ENCODE measurements at places on chromosomes 4 and X.

DNA sequence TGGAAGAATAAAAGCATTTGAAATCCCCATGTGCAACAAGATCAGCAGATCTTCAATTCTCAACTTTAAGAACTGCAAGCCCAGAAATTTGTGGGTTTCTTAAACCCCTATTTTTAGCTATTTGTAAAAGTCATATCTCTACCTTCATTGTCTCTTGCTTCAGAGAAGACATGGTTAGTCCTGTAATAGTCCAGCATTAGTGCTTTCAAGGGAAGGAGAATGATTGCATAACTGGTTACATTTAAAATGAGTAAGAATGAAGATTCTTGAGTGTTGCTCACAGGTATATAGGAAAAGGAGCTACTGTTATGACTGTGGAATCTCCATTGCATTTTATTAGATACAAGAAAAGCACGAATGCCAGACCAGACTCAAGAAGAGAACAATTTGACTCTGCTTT is 84.0 kb downstream of the CCSER1 start:
- no peak for DNase-seq

- DNase-seq: no peak
These were observed 9.1 kb downstream of the GRPEL1 start for GRCh38 chr4:7058792-7059191.

DNA sequence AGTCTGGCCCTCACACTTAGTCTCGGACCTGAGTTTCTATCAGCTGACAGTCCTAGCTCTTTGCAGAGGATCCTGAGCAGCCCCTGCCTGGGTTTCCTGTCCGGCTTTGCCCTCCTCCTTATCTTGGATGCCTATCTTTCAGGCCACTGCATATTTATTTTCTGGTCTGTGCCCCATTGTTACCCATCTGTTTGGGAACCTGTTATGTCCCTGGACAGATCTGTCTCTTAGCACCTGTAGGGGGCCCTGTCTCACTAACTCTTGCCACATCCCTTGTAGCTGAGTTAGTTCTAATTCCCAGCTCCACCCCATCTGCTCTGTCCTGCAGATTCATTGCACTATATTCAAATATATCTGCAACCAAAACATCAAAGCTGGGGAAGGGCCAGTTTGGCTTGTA is 514.9 kb upstream of the LCORL start:
- DNase-seq: no peak

DNA sequence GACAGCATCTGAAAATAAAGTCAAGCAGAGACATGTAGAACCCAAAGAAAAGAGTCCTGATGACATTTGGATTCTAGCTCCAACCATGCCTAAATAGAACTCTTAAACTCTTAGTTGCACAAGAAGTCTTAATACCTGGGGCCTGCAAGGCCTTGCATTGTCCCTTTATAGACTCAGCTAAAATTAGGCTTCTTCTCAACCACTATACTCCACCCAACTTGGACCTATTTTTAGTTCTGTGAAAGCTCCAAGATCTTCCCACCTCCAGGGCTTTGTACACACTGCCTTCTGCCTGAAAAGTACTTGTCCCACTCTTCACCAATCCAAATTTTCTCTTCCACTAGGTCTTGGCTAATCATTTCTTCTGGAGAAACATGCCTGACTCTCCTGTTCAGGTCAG is 36.5 kb downstream of the PLK4 start:
- no peak for DNase-seq

DNA sequence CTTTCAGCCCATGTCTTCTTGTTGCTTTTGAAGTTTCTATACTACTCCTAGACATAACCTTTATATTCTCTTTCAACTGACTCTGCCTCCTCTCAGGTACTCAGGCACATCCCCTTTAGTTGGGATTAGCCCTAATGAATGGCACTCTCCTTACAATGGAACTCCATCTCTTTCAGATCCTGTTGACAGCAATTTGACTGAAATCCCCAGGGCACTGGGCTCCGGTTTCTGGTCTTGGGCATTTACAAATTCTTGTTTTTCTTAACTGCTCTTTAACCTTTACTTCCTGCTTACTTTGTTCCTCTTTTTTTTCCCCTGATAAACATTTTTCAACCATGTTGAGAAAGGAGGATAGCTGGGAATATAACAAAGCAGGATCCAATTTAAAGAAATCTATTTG is 68.9 kb downstream of the ENOX2 start:
- no peak for DNase-seq

- DNase-seq: no peak
These were observed 124.7 kb downstream of the CAMK2D start for GRCh38 chr4:113636877-113637276.

Measured in activated CD8-positive, alpha-beta memory T cell treated with anti-CD3 and anti-CD28 coated beads for 1 hour (primary cell).